ENCODE measurements at places on chromosomes 16 and 17.

DNA sequence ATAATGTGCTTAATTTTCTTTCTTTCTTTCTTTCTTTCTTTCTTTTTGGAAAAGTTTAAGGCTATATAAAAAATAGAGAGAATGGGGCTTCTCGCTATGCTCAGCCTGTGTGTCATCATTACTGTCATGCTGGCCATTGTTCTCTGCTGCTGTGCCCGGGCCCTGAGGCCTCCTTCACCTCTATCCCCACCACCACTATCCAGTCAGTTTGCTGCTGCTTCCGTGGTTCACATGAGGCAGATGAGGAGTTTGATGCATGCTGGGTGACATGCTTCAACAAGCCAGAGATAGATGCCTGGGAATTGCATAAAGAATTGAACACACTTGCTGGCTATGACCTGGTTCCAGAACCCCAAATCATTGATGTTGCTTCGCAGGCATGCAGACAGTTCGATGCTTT, 36.3 kb downstream of the PITPNC1 start:
- DNase-seq = no peak

GRCh38 chr17:49452661-49453060, 38.0 kb upstream of the PHB1 start:
- DNase-seq = no peak

DNA sequence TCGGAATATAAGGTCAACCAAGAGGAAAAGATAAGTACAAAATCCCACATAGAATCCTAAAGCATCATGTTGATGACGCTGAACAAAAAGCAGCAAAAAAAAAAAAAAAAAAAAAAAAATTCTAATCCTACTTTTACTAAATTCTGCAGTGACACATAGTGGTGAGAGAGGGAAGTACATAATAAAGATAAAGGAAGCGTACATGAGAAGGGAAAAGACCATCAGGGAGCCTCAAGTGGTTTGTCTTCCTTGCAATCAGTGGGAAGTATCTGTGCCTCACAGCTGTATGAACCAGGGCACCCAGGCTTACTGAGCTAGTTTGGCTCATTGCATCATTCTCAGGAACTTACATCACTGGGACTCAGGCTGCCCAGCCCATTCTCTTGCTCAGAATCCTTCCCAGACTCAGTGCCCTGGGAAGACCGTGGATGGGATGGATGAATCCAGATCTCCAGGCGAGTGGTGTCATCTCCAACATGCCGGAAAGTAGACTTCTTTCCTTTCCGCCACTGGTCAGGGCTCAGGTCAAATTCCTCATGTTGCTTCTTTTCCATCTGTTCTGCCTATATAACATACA, 21.2 kb downstream of the SMG6 start:
- no peak for DNase-seq

DNA sequence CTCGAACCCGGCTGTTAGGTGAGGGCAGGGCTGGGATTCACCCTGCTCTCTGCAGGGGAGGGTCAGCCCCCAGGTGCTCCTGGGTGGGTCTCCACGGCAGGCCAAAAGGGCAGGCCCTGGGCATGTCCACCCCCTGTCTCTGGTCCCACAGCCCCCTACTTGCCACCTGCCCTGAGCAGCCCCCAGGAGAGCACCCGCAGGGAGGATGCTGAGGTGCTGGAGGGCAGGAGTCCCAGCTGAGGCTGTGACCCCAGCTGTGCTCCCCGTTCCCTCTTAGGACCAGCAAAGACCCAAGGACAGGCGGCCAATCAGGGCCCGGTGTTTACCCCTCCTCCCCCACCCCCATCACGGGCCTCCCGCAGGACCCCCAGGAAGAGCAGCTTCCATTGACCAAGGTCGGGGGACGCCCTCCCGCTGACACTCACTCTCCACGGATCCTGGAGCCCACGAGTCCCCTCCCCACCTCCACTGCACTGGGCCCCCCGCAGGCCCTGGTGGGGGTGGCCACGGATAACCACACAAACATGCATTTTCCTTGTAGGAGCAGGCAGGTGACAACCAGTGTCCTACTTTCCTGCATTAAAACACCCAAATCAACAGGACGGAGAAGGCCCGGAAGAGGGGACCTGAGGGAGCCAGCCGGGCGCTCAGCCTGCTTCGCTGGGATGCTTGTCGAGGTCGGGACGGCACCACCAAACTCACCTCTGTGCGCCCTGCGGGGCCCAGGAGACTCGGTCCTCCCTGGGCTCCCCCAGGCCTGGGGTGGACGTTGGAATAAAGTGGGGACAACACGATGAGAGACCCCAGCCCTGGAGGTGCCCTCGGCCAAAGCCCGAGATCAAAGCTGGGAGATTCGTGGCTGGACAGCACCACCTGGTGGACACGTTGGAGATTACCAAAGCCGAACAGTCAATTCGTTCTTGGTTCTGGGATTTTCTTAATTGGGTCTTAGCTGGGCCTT, 22.5 kb upstream of the ENPP7 start:
- DNase-seq = peak; percentile 57

GRCh38 chr17:2155573-2155972, 100.7 kb downstream of the HIC1 start:
- no peak for DNase-seq

- no peak for DNase-seq
Observed at GRCh38 chr17:56812901-56813388, 20.8 kb downstream of the C17orf67 start.

DNA sequence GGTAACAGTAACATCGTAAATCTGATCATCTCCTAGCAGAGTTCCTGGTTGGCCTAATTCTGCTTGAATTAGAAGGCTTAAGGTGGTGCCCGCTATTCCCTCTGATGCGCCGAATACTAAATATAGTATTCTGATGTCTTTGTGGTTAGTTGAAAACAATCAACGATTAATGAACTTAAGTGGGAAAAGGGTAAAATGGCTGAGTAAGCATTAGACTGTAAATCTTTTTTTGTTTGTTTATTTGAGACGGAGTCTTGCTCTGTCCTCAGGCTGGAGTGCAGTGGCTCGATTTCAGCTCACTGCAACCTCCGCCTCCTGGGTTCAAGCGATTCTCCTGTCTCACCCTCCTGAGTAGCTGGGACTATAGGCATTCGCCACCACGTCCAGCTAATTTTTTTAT, 13.4 kb downstream of the OR2C1 start:
- no peak for DNase-seq

- DNase-seq = no peak
Observed at GRCh38 chr17:82880620-82881323, 41.0 kb upstream of the ZNF750 start.

- no peak for DNase-seq
Observed at GRCh38 chr17:67554634-67555033, 163.1 kb upstream of the NOL11 start.

- no peak for DNase-seq
Observed at GRCh38 chr17:79919164-79919585, 79.9 kb upstream of the CBX4 start.

GRCh38 chr16:50146479-50147435, 6.3 kb upstream of the TENT4B start:
- DNase-seq = no peak

DNA sequence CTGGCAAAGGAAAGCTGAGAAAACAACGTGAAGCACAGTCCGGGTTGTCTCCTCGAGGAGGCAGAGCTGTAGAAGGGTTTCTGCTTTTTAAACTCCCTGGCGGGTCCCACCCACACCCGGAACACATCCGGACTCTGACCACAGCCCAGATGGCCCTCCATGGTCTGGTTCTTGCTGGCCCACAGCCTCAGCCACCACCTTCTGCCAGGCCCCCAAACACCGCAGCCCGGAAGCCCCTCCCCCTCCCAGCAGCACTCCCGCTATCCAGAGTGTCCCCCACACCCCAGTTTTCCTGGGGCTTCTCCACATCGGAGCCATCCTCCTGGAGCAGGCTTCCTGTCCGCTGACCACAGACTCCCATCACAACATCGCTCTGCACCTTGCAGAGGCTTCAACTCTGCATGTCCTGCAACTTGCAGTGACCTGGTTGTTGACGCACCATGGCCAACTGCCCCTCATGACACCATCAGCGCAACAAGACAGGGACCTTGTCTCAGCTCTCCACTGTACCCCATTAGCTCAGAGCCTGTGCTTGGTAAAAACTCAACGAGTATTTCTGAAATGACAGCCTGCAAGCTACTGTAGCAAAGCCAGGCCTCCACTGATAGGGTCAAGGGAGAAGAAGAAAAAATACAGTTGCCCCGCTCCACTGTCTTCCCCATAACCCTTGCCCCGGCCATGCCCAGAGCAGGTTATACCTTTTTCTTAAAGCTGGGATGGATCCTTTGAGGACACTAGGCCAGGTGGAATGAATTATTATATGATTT, 129.8 kb downstream of the C16orf78 start:
- no peak for DNase-seq
